Mesenteric fat pad (tissue), 1 donor: ENCODE measurements at places on chromosomes 1 and 21. TPM values are rescaled to one million over a fixed set of nuclear protein-coding genes. Genes with fewer than 3 reads are reported as not detected.

Gene KRTAP10-10
- total RNA-seq: not detected

Gene C1orf94
- not detected for total RNA-seq

Gene COL6A1
- 521 TPM for total RNA-seq

Gene ADCY10
- total RNA-seq: 0.55 TPM

Gene SMPDL3B
- not detected for total RNA-seq

Gene SPRR2F
- not detected for total RNA-seq

Gene KLF17
- not detected for total RNA-seq

Gene SPATC1L
- total RNA-seq: 5.9 TPM

GRCh38 chr1:110686188-110686587, 11.4 kb upstream of the KCNA3 start:
- DNase-seq: no peak

DNA sequence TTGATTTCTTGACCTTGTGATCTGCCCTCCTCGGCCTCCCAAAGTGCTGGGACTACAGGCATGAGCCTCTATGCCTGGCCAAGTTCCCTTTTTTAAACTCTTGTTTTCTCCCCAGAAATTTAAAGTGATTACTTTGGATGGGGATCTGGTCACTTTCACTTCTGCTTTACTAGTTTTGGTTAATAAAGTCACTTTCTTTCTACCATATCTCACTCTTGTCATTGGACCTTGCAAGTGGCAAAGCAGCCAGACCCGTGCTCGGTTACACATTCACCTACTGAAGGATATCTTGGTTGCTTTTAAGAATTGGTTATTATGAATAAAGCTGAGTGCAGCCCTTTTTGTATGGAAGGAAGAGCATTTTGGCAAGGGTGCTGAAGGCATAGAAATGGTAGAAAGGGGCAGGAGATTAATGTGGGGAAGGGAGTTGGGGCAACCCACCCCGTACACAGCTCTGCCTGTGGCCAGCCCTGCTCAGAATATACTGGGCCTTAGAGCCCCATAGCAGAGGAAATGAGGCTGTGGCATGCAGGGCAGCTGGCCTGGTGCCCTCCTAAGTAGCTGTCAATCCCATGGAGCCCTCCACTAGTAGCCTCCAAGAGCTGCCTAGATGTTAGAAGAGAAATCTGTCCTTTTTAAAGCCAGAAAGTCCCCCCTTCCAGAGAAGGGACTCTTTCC, 40.7 kb downstream of the CD2 start:
- DNase-seq: no peak

DNA sequence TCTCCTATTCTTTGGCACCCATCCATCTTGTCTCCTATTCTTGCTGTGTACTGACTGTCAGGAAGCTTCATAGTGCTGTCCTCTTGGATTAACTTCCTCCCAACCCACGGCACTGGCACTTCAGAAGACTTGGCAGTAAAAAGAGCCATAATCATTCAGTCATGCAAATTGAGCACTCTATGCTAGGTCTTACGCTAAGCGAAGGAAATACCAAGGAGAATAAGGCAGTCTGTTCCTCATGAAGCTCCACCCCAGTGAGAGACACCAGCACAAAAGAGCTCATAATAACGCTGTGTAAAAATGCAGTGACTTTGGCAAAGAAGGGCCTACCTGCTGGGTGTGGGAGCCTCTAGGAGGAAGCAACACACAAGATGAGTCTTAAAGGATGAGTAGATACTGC, 67.1 kb downstream of the GFI1 start:
- no peak for DNase-seq

DNA sequence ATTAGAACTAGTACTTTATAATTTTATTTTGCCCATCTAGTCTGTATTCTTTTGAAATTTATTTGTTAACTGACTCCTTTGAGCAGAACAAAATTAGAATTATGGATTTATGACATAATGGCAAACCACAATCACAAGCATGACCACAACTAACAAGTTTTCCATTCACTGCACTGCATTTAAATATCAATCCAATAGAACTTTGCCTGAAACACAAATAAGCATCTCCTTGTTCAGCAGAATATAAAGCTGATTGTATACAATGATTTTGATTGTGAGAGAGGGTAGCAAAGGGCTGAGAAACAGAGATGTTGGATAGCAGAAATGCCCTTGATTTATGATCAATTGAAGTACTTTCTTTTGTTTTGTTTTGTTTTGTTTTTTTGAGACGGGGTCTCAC, 495.5 kb upstream of the RGS18 start:
- DNase-seq: no peak

- DNase-seq: no peak
Measured at GRCh38 chr1:62281922-62282555, 37.2 kb downstream of the KANK4 start.

GRCh38 chr1:161736335-161736969, 13.1 kb upstream of the DUSP12 start:
- no peak for DNase-seq

DNA sequence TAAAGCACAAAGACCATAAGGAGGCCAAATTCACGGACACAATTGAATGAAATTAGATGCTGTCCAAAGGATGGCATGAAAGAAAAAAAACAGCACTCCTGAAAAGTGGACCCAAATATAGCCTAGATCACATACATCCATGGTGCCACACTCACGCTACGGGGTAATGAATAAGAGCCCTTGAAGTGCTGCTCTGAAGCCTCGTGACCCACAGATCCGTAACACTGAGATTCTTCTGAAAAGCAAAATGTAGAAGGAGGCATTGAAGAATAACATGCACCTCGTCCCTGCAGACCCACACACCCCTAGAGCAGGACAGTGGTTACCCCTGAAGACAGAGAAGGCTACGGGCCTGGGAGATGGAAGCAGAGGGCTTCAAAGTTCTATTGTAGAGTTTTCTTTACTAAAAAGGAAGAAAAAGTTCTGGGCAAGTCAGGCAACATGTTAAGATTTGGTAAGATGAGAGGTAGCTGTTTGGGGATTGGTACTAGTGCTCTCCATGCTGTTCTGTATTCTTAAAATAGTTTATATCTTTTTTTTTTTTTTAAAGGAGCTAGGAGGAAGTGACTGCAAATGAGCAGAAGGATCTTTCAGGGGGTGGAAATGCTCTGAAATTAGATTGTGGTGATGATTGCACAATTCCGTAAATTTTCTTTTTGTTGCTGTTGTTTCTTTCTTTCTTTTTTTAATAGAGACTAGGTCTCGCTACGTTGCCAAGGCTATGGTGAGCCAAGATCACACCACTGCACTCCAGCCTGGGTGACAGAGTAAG, 4.1 kb upstream of the ITGB2 start:
- no peak for DNase-seq

DNA sequence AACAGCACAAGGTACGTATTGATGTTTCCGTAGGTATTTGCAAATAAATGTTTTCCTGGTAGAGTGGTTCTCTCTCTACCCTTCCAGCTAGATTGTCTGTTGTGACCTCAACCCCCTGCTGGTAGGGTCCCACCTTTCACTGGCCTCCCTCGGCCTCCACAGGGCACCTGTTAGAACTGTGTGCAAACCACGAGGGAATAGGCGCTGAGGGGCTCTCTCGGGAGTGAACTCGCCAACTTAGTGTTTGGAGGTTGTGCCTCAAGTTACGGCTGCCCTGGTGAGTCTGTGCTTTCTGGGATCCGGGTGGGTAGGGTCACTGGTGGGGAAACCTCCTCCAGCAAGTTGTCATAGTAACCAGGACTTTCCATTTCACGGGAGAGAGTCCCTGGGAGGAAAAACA, 204.7 kb upstream of the EDN2 start:
- no peak for DNase-seq

DNA sequence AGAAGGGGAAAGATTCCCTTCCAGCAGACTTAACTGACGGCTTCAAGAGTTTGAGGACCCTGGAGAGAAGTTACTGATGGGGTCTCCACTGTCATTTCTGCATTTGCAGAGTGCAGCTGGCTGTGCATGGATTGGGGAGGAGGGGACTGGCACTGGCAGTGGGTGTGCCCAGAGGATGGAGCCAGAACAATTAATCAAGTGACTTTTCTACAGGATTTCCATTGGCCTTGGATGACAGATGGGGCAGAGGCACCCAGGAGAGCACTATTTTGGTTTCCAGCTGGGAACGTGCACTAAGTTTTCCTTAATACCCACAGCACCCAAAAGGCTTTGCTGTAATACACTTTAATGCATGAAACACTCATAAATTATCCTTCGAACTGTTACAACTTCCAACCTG, 1.3 kb downstream of the NGF start:
- DNase-seq: no peak

DNA sequence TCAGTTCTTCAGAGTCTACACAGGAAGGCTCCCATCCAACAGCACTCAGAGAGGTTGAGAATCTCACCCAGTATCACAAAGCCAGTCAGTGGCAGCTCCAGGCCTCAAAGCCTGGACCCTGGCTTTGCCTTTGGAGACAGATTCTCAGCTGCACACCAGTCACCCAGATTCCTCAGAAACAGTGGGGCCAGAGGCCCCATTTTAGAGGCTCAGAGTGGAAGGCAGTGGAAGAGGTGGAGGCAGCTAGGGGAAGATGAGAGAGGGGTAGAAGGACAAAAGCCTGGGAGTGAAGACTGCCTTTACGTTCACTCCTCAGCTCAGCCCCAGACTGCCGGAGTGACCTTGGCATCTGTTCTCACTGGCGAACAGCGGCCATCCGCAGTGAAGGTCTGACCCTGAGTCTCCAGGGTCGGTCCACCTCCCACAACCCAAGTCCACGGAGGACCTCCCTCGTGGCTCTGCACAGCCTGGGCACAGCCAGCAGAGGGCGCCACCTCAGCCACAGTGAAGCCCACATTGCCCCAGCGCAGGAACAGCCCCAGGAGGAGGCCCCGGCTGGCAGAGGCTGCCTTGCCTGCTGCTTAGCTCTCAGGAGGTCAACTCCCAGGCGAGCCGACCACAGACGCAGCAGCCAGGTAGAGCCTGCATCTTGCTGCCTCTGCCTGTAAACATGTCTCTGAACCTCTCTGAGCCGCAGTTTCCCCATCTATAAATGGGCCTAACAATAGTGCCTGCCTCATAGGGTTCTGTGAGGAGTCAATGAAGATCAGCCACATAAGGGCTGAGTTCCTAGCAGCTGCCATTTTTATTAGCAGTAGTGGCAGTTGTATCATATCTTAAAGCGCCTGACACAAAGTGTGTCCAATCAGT, 5.9 kb upstream of the FNDC5 start:
- no peak for DNase-seq

- DNase-seq: no peak
Measured at GRCh38 chr1:84720221-84720780, 30.0 kb upstream of the SSX2IP start.

DNA sequence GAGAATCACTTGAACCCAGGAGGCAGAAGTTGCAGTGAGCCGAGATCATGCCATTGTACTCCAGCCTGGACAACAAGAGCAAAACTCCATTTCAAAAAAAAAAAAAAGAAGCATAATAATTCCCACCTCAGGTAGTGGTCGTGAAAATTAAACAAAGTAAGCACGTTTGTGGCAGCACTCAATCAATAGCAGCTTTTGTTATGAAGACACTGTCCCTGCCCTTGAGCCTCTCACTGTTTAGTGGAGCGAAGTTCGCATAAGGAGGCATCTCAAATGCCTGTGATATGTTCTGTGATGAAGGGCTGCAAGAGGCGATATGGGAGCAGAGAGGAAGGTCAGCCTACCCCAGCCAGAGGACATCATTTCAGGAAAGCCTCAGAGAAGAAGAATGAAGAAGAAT, 43.8 kb upstream of the RASAL2 start:
- no peak for DNase-seq

GRCh38 chr1:233599542-233600073, 14.3 kb upstream of the KCNK1 start:
- DNase-seq: no peak

GRCh38 chr1:212690816-212691403, 8.7 kb downstream of the BATF3 start:
- no peak for DNase-seq

DNA sequence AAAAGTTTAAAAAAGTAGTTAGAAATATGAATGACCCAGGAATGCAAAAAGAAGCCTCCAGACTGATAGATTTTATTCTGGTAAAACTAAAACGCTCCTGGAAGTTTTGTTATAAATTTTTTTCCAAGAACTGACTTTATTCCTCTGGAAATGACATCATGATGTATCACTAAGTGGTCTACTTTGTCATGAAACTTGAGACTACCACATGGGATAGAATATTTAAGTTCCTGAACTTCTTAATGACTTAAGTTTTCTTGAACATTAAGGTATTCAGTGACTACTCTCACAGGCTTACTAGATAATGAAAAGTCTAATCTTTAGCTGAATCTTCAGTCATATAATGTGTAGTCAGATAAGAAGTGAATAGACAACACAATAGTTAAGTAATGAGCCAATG, 842.2 kb downstream of the USP25 start:
- no peak for DNase-seq

DNA sequence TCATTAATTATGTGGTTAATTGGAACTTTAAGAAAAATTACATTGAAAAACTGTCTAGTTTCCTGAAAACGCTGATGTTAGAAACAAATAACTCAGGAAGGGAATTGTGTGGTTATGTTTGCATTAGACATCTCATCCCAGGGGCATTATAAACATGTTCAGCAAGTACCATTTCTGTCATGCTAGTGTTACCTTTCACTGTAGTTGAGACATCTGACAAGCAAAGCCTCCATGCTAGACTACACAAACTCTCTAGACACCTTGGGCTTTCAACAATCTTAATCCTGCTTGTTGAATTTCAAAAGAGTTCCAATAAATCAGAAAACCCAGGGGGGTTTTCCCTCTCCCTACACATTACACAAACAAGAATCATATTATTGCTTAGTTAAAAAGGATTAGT, 536.8 kb downstream of the KCNT2 start:
- DNase-seq: no peak

- peak; percentile 60 for DNase-seq
Measured at GRCh38 chr1:235648407-235648907, 1.1 kb downstream of the GNG4 start.

DNA sequence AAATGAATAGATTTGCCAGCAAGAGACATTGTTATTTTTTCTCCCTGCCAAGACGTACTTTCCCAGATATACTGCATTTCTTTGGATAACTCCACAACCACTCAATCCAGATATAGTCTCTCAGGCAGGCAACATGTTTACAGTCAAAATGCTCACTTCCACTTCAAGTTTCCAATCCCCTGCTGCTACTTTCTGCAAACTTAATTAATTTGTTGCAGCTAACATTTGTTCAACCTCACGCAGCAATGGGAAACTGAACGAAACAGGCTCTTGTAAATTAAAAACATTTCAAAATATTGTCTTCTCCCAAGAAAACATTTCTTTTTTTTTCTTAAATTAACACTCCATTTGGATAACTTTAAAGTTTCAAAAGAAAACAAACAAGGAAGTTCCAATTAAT, 45.7 kb upstream of the PROX1 start:
- no peak for DNase-seq

- DNase-seq: no peak
Measured at GRCh38 chr1:69888657-69889056, 316.7 kb downstream of the LRRC40 start.

- no peak for DNase-seq
Measured at GRCh38 chr1:218931324-218931723, 242.4 kb upstream of the LYPLAL1 start.

- DNase-seq: no peak
Measured at GRCh38 chr1:64550510-64550909, 80.6 kb downstream of the CACHD1 start.

DNA sequence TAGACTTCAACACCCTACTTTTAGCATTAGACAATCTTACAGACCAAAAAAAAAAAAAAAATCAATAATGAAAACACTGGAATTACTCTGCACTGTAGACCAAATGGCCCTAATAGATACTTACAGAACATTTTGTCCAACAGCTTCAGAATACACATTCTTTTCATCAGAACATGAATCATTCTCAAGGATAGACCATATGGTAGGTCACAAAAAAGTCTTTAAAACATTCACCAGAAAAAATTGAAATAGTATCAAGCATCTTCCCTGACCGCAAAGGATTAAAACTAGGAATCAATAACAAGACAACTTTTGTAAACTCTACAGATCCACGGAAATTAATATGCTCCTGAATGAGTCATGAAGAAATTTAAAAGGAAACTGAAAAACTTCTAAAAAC, 22.5 kb downstream of the ZNF670 start:
- no peak for DNase-seq
